Activated T-cell treated with anti-CD3 and anti-CD28 coated beads for 48 hours (primary cell): ENCODE measurements at places on chromosomes 12 and 14.

DNA sequence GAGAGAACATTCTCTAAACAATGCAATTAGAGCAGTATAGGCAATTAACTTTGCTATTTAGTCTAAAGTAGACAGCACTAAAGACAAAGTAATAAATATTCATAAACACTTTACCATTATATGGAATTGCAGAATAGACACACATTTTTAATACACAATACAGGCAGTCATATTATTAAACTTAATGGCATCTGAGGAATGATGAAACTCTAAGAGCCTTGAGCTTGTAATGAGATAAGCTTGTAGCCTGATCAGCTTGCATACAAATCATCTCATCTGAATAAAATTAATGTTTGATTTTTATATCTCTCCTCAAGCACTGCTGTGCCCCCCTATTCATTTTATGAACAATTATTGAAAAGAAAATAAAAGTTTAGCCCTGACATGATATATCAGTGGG, 107.6 kb downstream of the MGAT4C start:
- no peak for DNase-seq

DNA sequence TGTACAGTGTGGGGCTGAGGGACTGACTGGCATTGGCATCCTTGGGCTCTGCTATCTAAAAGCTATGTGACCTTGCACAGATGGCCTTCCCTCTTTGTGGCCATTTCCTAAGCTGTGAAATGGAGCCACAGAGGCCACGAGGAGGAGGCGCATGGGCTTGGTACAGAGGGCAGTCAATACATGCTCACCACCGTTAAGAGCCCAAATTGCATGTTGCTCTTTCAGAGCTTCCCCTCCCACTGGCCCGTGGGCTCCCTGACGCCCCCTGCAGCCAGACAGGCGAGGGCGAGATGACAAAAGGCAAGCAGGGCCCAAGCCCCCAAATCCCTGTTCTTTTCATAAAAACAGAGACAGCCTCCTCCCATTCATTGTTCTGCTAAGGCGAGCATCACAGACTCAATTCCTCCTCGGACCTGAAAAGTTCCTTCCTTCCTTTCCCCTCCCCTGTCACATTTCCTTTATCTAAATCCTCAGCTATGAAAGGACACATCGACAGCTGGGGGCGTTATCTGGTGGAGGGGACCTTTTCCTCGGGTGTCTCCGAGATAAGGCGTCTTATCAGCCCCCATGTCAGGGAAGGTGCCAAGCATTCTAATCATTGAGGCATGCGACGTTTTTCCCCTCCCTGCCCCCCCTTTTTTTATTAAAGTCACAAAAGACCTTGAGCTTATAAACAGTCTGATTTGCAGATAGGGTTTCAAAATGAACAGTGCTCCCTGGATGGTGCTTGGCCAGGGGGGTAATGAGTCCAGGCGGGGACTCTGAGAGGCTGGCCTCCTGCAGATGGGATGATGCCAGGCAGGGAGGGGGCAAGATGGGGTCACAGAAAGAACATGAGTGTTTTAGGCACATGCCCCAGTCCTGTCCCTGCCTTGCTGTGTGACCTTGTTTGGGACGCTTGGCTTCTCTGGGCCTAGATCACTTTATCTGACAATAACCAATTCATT, 26.4 kb downstream of the FAM222A start:
- no peak for DNase-seq

- DNase-seq: no peak
Measured at GRCh38 chr12:26704684-26705460, 128.1 kb downstream of the ITPR2 start.

- DNase-seq: no peak
Measured at GRCh38 chr12:109197327-109197726, 80.9 kb downstream of the ACACB start.

- no peak for DNase-seq
Measured at GRCh38 chr12:93032758-93033157, 103.7 kb upstream of the EEA1 start.

DNA sequence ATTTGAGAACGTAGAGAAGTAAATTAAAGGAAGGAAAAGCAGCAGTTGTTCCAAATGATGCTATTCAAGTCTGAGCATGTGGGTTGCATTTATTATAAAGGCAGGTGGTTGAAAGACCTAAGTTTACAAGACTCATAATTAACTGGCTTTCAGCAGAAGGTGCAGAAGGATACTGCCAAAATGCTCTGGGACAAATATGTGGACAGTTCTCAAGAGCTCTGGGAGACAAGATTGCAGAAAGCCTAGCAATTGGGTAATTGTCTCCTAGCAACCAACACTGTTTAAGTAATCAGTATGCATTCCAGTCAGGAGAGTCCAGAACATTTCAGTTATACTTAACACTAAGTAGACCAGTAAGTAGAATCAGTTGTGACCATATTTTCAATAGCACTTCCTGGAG, 131.5 kb downstream of the GPR135 start:
- no peak for DNase-seq

- no peak for DNase-seq
Measured at GRCh38 chr12:79929065-79929464, 5.8 kb downstream of the PPP1R12A start.

GRCh38 chr12:24707334-24707733, 241.6 kb downstream of the BCAT1 start:
- DNase-seq: no peak

DNA sequence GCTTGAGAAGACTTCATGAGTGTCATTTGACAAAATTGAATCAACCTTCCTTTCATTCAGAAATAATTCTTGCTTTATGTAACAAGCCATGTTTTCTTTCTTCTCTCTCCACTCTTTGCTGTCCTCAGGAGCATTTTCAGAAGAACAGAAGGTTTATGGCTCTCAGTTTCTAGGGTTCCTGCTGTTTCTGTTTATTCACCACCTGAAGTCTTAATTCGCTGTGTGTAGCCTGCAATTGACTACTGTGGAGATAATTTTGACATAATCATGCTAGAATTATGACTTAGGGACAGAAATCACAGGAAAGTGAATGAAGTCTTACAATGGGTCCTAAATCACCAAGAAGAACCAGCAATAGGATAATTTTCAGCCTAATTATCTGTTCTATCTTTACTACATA, 7.2 kb upstream of the PLEKHG7 start:
- no peak for DNase-seq

- no peak for DNase-seq
Measured at GRCh38 chr14:23831596-23831995, 122.0 kb upstream of the DHRS4 start.

DNA sequence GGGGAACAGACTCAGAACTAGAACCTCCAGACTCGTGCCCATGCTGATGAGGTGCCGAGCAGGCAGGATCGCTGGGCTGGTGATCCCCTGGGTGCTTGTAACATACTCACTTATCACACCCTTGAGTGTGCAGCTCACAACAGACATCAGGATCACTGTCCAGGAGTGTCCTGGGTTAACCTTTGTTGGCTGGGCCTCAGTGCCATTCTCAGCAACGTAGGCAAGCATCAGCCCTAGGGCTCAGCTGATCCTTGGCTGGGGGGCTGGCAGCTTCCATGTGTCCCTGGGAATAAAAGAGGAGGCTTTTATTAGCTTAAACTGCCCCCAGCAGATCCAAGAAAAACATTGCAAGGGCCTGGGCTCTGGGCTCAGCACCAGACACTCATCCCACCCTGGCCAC, 1.6 kb downstream of the TMEM229B start:
- DNase-seq: no peak

- no peak for DNase-seq
Measured at GRCh38 chr14:22597771-22598098, 365 bp upstream of the ABHD4 start.

DNA sequence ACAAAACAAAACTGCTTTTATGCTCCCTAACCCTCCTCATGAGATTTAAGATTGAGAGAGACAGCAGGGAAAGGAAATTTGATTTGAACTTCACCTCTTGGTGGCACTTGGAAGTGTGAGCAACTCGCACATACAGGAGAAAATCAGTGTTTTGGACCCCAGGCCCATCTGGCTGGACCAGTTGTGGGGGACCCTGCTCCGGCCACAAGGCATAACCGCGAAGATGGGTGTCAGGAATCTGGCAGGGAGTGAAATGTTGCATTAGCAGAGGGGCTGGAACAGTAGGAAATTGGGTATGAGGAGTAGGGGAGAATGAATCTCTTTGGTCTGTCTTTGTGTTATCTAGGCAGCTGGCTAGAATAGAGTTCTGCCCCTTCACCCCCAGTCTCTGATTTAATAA, 1.2 kb downstream of the CIROP start:
- no peak for DNase-seq

- DNase-seq: no peak
Measured at GRCh38 chr12:96502477-96502876, 13.1 kb downstream of the CFAP54 start.

GRCh38 chr14:90330203-90331196, 1.2 kb downstream of the NRDE2 start:
- no peak for DNase-seq

DNA sequence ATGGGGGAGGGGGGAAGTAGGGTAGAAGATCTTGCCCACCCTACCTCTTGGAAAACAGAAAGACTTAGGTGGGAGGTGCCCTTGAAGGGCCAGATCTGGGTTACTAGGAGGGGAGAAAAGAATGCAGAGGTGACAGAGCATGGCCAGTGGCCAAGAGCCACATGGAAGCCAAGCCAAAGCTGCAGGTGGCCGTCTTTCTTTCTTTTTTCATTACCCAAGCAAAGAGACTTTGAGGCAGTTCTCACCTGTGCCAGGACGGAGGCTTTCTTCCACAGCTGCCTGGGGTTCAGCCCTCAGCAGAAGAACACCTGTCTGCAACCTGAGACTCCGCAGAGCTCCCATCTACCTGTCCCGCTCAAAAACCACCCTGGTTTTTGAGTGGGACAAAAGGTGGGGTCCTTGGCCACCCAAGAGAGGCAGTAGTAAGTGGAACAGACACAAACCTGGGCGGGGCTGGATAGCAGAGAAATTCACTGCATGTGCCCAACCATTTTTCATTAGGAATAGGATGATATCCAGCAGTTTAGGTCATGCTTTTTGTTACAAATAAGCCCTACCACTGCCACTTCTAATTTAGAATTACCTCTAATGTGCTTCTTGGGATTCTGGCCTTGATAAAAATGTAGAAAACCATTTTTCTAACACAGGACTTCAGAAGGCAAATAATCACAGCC, 116.5 kb downstream of the DYRK2 start:
- DNase-seq: no peak

- peak; percentile 74 for DNase-seq
Measured at GRCh38 chr12:108838194-108839017, 19.0 kb downstream of the SSH1 start.

GRCh38 chr12:132106921-132107320, 37.2 kb downstream of the DDX51 start:
- no peak for DNase-seq

- DNase-seq: no peak
Measured at GRCh38 chr14:31582286-31582691, 21.1 kb downstream of the NUBPL start.

GRCh38 chr12:55874443-55874842, 31.7 kb upstream of the MMP19 start:
- DNase-seq: no peak

- no peak for DNase-seq
Measured at GRCh38 chr12:53431187-53431586, 7.5 kb downstream of the AMHR2 start.

DNA sequence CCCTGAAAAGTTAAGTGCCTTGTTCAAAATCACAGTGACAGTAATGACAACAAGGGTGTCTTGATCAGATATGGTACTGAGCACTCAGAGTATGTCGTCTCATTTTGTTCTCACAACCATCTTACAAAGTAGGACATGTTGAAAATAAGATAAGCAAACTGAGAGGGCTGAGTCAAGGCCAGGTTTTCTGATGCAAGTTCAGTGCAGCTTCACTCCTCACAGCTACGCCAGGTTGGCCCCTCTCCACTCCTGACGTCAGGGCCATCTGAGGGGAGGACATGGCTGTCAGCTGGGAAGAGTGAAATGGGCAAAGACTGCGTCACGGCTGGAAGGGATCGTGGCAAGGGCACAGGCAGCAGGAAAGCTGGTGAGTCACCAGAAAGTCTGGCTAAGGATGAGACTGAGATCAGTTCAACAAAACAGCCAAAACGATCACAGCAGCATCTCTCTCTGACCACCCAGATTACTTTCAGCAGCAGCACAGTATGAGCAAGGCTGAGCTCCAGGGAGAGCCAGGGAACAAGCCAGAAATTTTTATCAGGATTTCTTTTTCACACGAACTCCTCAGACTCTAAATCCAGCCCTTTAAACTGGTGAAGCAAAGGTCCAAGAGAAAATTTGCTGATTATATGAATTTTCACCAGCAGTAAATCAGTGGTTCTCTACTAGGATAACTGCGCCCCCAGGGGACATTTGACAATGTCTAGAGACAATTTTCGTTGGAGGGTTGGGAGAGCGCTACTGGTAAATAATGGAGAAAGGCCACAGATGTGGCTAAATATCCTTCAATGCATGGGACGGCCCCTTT, 297.9 kb upstream of the AMIGO2 start:
- no peak for DNase-seq

- no peak for DNase-seq
Measured at GRCh38 chr14:97382616-97383226, 585.5 kb downstream of the VRK1 start.
